ENCODE measurements at places on chromosomes 11 and 22.

GRCh38 chr11:34953955-34954354, 37.5 kb downstream of the PDHX start:
- no peak for DNase-seq

- DNase-seq: no peak
Observed at GRCh38 chr11:62139526-62140303, 15.9 kb downstream of the INCENP start.

DNA sequence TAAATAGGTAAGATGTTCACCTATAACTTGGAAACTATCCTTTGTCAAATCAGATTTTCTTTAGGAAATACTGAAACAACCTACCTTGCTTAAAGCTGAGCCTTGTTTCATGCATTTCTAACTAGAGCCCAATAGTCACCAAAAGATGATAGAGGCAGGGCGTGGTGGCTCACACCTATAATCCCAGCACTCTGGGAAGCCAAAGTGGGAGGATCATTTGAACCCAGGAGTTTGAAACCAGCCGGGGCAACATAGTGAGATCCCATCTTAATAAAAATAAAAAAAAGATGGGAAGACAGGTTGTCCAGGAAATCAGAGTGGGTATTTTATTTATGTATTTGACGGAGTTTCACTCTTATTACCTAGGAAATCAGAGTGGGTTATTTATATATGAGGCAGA, 38.3 kb downstream of the DDX6 start:
- no peak for DNase-seq

DNA sequence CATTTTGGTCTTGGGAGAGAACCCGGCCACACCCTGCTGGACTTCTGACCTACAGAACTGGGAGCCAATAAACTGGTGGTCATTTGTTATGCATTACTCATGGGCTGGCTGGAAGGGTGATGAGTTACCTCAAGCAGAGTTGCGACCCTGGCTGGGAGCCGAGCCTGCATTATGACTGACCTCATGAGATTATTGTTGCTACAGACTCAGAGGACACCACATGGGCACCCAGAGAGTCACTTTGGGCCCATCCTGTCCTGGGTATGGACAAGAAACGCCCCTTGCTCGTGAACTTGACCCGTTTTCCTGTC, 531.7 kb downstream of the TBC1D22A start:
- DNase-seq: no peak

DNA sequence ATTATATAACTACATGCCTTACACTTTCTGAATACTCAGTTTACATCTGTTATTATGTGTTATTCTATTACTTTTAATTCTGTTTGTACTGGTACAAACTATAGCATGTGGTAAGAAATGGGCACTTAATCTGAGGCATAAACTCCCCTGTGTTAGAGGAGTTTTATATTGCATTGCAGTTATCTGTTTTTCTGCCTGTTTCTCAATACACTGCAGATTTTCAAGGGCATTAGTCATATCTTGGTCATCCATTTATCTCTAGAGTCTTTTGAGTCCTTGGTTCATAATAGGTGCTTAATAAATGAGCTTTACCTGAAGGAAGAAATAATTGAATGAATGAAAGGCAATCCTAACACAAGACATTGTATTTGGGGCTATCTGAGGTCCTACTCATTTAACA, 182.9 kb upstream of the CTSC start:
- no peak for DNase-seq

DNA sequence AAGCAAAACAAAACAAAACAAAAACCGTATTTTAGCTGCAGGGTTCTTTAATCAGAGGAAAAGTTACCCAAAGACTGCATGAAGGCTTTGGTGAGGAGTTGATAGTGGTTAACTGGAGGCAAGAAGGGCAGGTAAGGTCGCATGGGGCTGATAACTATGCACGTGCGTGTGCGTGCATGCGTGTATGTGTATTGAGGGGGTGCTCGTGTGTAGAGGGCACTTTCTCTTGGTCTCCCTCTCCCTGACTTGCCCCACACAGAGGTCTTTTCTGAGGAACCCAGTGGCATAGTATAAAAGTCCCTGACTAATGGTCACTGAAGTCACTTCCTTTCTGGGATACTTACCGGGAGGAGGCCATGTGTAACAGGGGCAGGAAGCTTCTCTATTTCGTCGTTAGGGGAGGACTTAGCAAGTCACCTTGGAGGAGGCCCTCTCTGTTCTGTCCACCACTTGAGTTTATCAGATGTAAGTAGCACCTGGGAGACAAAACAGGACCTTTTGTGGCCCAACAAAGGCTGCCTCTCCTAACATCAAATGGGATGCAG, 20.1 kb upstream of the FCHSD2 start:
- DNase-seq: no peak

GRCh38 chr11:45809456-45810395, 4.8 kb downstream of the SLC35C1 start:
- no peak for DNase-seq

- DNase-seq: no peak
Observed at GRCh38 chr11:1673446-1674172, 23.4 kb upstream of the KRTAP5-6 start.

DNA sequence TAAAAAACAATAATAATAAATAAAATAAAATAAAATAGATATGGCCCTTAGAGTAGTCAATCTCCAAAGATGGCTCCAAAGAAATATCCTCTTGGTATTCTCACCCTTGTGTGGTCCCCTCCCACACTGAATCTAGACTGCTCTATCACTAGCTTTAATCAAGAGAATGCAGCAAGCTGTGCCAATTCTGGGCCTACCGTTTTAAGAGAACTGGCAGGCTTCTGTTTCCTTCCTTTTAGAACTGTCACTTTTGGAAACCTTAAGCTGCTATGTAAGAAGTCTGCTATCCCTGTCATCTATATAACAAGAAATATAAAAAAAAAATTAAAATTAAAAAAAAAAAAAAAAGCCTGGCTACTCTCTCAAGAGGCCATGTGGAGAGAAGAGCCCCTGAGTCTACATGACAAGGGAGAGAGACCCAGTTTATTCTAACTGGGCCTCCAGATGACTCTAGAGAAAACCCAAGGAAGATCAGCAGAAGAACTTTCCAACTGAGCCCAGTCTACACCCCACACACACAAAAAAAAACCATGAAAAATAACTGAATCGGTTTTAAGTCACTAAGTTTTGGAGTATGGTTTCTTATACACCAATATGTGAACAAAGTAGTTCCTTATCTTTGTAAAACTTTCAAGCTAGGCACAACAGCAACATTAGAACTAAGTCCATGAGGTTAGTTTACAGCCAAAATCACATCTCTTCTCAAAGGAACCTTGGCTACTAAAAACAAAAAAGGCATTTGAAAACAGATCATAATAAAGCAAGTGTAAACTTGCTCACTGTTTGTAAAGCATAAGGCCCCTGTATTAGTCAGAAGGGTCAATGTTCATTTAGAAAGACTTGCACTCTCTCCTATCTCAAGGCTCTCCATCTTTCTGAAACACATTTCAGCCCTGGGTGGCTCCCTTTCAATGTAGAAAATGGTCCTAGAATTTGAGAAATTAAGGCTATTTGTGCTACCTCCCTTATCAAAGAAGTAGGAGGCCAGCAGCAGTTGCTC, 67.3 kb downstream of the AMBRA1 start:
- no peak for DNase-seq

- DNase-seq: no peak
Observed at GRCh38 chr11:59776210-59777066, 21.3 kb downstream of the STX3 start.

- no peak for DNase-seq
Observed at GRCh38 chr11:28877340-28877739, 769.2 kb downstream of the METTL15 start.

DNA sequence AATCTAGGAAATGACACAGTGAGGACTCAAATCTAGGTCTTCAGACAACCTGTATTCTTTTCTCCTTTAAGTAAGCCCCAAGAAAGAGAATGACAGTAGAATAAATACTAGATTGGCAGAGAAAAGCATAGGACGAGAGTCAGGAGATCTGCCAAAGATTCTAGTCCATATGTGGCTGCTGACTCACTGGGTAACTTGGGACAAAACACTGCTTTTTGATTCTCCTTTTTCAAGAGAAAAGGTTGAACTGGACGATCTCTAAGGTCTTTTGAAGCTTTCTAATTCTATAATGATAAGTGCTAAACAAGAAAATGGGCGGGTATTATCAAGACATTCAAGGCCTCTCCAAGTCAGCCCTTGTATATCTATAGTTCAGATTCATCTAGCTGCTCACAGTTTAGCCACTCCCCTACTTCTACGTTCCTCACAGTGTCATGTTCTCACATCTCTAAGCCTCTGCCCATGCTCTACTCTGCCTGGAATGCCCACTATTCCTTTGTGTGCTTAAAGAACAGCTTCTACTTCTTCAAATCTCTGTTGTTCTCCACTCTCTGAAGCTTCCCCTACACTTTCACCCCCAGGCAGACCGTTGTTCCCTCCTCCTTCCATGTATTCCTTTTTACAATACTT, 53.0 kb downstream of the RELT start:
- DNase-seq: no peak

GRCh38 chr11:94884376-94884775, 89.0 kb downstream of the CWC15 start:
- DNase-seq: no peak

GRCh38 chr11:8839306-8839956, 71.6 kb upstream of the AKIP1 start:
- DNase-seq: no peak

- peak; percentile 55 for DNase-seq
Observed at GRCh38 chr11:47616726-47617416, 22.7 kb upstream of the C1QTNF4 start.

- DNase-seq: peak; percentile 14
Observed at GRCh38 chr11:31870609-31871309, 59.6 kb upstream of the PAX6 start.

DNA sequence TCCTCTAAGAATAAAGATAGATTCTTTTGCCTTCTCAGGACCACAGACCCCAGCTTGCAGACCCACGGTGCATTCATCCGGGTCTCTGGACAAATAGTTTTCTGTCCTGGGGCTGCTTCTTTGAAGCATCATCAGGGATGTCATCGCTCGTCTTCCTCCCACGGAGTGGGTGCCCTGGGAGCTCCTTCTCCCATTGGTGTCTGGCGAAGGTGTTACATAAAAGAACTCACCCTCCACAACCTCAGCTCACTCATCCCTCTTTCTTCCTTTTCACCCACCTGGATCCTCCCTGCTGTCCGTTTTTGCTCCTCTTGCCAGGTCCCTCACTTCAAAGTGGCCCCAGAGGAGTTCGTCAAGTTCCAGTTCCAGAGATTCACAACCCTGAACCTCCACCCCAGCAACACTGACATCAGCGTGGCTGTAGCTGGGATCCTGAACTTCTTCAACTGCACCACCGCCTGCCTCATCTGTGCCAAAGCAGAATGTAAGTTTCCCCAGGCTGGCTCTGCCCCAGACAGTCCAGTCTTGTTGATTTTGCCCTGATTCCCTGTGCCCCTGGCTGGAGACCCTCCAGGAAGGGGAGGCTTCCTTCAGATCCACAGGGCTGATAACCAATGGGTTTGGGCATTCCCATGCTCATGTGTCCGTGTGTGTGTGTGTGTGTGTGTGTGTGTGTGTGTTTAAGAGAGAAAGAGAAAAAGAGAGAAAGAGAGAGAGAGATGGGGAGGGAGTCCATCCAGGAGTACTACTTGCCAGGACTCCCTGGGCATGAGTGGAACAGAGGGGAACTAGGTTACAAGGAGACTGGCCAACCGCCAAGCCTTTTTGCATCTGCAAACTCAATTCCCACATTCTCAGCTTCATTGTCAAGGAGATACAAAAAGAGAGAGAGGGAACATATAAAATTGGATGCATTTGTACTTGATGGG, 204.2 kb upstream of the TBCEL start:
- DNase-seq: no peak

- DNase-seq: no peak
Observed at GRCh38 chr11:57646194-57646798, 3.4 kb downstream of the YPEL4 start.
